Activated CD4-positive, alpha-beta T cell treated with anti-CD3 and anti-CD28 coated beads for 1 hour (primary cell): ENCODE measurements at places on chromosomes 16 and 17.

GRCh38 chr16:84982434-84982833, 28.9 kb downstream of the ZDHHC7 start:
- DNase-seq, result no peak

DNA sequence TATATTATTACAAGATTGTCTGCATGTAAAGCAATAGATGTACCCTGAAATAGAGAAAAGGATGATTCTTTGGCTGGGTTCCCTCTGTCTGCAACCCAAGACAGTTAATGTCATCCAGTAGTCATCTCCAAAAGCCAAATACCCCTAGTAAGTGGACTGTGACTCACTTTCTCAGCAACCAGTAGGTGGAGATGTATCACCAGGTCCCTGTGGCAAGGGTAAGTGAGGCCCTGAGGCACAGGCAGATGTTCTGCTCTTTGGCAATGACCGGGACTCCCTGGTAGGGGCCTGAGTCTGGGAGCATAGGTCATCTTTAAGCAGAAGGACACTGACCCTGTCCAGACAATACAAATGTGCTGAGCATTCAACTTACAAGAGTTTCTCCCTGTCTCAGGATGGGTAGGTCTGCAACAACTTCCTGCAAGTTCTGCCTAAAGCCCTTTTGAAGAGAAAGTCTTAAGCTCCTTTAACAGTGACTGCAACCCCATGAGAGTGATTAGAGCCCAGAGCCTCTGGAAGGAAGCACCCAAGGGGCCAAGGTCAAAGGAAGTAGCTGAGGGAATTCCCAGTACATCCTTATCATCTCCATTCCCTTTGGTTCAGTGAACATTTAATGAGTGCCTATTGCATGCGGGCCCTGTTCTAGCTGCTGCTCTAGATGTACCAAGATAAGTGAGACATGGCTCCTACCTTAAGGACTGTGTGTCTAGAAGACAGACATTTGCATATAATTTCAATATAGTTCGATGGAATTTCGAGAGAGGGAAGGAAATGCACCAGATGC, 31.9 kb downstream of the PMP22 start:
- DNase-seq, result no peak

DNA sequence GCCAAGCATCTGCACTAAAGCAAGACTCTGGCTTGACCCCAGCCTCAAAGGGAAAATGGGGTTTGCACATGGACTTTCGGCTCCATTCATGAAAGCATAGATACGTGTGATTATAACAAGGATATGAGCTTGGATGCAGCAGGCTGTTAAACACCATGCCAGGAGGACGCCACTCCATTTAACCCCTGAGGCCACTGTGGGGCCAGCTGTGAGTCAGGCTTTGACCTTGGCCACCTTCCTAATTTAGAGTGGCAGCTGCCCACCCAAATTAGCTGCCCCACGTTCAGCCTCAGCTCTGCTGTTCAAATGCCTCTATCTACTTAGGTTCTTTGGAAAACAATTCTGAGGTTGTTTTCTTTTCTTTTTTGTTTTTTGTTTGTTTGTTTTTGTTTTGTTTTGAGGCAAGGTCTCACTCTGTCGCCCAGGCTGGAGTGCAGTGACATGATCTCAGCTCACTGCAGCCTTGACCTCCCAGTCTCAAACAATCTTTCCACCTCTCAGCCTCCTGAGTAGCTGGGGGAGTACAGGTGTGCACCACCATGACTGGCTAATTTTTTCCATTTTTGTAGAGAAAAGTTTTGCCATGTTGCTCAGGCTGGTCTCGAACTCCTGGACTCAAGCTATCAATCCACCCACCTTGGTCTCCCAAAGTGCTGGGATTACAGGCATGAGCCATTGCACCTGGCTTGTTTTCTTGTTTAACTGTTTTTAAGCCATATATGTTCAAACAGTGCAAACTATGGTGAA, 23.2 kb upstream of the KIFC3 start:
- DNase-seq, result no peak

DNA sequence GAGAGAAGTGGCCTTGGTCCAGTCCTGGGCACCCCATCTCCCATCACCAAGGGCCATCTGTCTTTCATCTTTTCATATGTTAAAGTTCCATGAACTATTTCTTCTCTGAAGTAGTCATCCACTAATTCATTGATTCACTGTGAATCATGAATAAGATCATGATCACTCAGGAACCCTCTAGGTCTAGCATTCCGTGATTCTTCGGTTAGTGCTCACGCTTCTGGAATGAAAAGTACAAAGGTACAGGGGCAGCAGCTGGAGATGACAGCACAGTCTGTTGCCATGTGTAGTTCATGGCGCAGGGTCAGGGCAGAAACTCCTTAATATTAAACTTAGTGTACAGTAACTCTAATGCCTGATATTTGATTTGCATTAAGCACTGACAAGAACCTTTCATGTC, 127.1 kb downstream of the CDH13 start:
- DNase-seq, result no peak

DNA sequence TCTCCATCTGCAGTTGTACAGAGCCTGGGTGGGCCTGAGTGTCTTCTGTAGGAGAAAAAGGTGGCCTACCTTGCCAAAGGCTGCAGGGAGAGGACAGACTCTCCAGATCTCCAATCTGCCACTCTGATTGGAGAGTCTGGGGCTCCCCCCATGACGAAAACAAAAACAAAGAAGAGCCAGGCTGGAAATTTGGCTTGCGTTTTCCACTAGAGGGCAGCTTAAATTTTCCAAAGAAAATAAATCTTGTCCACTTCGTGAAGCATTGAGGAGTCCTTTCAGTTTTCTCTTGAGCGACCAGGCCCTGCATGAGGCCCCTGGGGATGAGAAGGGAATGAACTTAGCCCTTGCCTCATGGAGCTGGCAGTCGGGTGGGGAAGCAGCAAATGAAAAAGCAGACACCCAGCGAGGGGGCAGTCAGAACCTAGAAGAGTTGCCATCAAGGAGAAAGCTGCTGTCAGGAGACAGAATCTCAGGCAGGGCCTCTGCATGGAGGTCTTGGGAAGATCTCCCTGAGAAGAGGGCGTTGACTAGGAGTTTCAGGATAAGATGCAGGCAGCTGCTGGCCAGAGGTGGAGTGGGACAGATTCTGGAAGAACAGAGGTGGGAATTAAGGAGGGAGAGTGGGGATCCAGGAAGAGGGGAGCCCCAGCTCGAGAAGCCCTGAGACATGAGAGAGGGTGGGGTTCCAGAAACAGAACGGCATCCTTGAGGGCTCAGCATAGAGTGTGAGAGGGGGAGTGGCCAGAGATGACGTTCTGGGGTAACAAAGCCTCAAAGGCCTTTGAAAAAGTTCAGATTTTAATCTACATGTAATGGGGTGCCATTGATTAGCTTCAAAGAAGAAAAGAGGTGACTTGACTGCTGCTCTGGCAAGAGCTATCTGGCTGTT, 8.4 kb upstream of the SHCBP1 start:
- DNase-seq, result no peak

- DNase-seq, result no peak
Observed at GRCh38 chr16:66468321-66468965, 41.3 kb downstream of the BEAN1 start.

- DNase-seq, result no peak
Observed at GRCh38 chr17:77577491-77577890, 381.0 kb upstream of the TNRC6C start.

- DNase-seq, result no peak
Observed at GRCh38 chr16:88911136-88911945, 44.9 kb upstream of the PABPN1L start.

- no peak for DNase-seq
Observed at GRCh38 chr16:74923766-74924460, 61.0 kb downstream of the WDR59 start.

DNA sequence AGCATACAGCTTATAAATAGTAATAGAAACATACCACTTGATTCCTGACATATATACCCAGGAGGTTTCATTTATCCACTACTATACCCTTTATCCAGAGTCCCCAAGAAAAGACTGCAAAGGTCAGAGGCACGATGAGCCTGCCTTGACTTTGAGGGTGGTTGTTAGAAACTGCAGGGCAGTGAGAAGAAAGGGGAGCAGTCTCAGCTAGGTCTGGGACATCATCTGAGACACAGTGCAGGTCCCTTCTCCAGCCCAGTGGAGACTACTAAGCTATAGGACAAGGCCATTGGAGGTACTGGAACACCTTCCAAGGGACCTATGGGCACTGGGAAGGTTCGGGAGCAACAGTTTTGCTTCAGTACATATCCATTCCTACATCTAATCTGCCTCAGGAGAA, 20.2 kb upstream of the TEKT3 start:
- DNase-seq, result no peak
